ENCODE measurements at places on chromosomes 4 and X. TPM values are rescaled to one million over a fixed set of nuclear protein-coding genes. Genes with fewer than 3 reads are reported as not detected.

- peaks cover 19% of the 10 kb centered on the region for H3K4me1 ChIP-seq
- H3K4me3 ChIP-seq, result peak overlapping the region; percentile 32
- H3K27ac ChIP-seq, result peak overlapping the region; percentile 35
Measured at GRCh38 chr4:26821677-26822503, 38.8 kb upstream of the STIM2 start.

The HMGN5 gene
- 2.7 TPM for total RNA-seq

DNA sequence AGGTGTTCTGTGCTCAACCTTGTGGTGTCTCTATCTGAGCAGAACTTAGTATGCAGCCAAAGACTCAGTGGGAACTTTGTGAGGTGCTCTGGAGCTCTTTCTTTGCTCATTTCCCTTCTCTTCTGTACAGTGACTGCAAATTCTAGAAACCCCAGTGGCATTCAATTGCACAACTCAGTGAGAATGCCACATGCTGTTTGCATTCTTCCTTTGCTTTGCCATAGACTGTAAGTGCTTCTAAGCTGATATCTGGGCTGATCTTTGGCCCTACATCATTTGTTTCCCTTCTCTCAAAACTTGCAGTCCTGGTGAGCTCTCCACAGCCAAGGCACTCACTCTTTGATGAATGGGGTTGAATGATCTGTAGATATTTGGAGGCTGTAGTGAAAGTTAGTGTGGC is 7.0 kb downstream of the PNMA3 start:
- no peak for DNase-seq
- H3K4me3 ChIP-seq, result no peak overlapping the region
- peaks cover 7% of the 10 kb centered on the region for H3K27me3 ChIP-seq

GRCh38 chr4:30755346-30755745 is 35.2 kb downstream of the PCDH7 start:
- no peak overlapping the region for H3K27ac ChIP-seq
- no peak overlapping the region for H3K4me3 ChIP-seq
- no peak for DNase-seq
- no peaks in the 10 kb centered on the region for H3K36me3 ChIP-seq

Data from activated T-cell treated with anti-CD3 and anti-CD28 coated beads, Interleukin-2, amount 50 U/mL, for 72 hours (primary cell).